Gastrocnemius medialis (tissue), 4 donors: ENCODE measurements at places on chromosomes 2 and 18. TPM values are rescaled to one million over a fixed set of nuclear protein-coding genes. Genes with fewer than 3 reads are reported as not detected.

Gene ASB18
- total RNA-seq, result not detected

Gene ABCG5
- total RNA-seq, result not detected

Gene PRKCE
- total RNA-seq, result 5.8 TPM

Gene CFC1
- total RNA-seq, result not detected

Gene CDCA7
- total RNA-seq, result not detected

Gene C2orf80
- not detected for total RNA-seq

Gene ALPG
- not detected for total RNA-seq

Gene VIT
- total RNA-seq, result 16.4 TPM

Gene ALK
- total RNA-seq, result not detected

DNA sequence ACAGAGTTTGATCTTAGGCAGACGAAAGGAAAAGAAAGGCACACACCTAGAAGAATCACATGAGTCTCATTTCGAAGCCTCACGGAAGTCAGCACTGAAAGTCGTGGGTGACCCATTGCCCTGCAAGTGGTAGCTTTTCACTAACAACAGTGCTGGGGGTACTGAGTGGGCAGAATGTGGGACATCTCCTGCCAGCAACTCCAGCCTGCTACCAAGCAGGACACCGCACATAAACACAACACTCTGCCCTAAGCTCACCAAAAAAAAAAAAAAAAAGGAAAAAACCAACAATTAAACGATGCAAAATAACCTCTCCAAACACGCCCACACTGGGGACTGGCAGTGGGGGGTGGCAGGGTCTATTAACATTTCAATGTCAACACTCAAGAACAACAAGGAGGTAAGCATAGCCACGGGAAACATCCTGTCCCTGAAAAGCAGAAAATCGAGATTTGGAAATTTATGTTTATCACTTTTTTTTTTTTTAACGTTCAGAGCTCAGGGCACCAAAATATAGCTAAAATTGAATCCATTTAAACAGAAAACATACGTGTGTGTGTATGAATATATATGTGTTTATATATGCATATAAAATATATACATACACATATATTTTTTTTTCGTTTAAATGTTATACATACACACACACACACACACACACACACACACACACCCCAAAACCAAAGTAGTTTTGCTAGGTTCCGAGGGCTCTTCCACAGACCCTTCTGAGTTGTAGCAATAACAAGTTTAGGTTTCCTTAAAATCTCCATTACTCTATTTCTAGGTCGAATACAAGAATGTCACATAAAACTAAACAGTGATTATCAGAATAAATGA lies 2.2 kb downstream of the INO80D start:
- DNase-seq, result no peak

DNA sequence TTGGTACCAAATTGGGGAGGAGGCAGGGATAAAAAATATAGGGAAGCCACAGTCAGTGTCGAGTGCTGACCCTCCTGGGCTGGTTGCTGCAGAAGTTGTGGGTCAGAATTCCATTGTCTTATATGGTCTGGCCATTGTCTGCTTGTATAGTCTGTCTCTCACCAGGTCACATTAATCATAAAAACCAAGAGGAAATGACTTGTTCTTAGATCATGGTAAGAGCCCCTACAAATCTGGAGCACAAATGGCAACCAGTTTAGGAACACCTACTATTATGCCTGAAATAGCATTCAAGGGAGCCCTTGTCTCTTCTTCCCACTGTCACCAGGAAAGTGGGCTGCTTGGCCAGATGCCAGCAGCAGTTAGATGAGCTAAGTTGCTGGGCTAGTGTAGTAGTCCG lies 119.7 kb upstream of the RMP24 start:
- no peak for DNase-seq

GRCh38 chr2:45229411-45229810 lies 220.2 kb upstream of the SIX2 start:
- no peak for DNase-seq

DNA sequence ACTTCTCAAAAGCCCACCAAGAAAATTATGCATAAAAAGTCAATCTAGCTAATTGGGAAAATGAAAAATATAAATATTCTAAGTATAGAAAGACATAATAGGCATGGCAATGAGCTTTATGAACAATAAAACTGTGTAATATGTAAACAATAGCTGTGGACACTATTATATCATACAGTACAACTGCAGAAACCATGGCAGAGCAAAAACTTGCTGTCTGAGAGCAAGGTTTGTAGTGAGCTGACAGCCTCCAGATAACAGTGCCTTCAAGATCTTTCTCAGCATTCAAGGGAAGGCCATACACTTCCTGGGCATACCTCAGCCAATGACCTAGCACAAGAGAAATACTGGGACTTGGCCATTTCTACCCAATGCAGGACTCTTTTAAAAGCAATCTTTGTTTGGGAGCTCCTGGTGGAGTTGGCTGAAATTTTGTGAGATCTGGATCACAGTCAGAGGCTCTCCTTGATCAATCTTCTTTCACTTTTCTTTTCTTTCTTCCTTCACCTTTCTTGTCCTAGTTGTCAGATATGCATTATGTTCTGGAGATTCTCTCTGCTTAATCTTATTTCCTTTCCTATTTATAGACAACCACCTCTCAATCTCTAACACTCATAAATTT lies 427.2 kb upstream of the UBE2E3 start:
- no peak for DNase-seq

DNA sequence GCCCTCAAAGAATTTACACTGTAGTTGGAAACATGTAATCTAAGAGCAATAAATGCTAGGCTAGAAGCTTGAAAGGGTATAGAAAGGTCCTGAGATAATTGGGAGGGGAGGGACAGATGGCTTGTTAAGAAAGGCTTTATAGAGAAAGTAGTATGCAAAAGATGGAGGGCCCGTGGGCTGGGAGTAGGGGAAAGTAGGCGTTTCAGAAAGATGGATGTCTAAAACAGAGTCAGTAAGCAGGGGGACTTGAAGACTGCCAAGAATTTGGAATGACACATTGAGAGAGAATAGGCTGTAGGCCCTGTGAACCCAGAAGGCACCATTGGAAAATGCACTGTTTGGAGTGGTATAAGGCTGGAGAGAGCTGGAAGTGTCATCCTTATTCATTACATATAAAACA lies 822 bp downstream of the PSMG2 start:
- no peak for DNase-seq

DNA sequence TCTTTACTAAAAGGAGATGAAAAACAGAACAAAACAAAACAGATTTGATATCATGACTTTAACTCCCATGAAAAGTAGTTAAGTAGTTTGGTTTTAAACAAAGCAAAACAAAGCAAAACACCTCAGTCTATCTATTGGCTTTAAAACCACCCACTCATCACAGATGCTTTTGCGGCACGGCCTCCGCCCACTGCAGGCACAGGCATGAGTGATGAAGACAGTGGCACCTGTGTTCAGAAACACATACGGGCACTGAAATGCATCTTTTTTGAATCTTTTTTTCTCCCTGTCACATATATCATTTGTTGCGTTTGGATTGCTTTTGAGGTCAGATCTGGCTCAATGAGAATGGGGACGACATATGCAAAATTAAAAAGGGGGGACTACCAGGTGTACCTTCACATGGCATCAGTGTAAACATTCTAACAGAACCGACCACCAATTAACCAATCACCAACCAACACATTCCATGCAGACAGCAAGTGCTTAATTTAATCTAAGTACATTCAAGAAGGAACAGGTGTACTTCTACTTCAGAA lies 147.4 kb upstream of the REV1 start:
- DNase-seq, result no peak

GRCh38 chr2:9010866-9011265 lies 7.4 kb upstream of the MBOAT2 start:
- DNase-seq, result no peak

GRCh38 chr2:160208655-160209515 lies 8.8 kb upstream of the ITGB6 start:
- DNase-seq, result no peak

DNA sequence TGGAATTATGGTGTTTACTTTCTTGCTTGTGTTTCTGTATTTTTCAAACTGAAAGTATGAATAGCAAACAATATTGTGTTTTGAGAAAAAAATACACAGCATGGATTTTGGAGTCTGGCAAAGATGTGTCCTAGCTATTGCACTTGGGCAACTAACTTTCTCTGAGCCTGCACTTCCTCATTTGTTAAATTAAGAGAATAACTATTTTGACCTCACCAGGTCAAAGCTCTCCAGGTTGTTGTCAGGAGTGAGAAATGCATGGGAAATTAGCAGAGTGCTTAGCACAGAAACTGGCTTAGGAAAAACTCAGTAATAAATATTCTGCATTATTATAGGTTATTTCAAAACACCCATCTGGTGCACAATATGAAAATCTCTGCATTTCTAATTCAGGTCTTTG lies 28.2 kb downstream of the LYPD1 start:
- no peak for DNase-seq

- no peak for DNase-seq
These were observed at the start of gene ASIC4 for GRCh38 chr2:219514196-219514761. Gene ASIC4 (plus strand): TSS chr2:219514482. CDS start chr2:219514725, 243 bp downstream.

DNA sequence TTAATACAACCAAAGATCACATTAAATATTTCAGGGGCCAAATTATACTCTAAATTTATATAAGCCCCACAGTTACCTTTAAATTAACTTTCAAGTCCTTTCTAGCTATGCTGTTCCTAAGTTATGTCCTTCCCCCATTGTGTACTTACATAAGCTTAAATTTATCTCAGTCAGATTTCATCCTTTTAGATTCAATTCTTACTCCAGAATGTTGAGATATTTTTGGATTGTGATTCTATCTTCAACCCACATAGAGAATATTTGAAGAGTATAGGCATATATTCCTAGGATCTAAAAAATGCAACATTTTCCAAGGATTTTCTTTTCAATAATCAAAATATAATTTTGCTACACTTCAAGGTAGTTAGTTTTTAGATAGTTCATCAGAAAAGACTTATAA lies 242.8 kb downstream of the KCNE4 start:
- DNase-seq, result no peak

- DNase-seq, result no peak
These were observed 16.2 kb upstream of the SCG2 start for GRCh38 chr2:223618172-223619035.

GRCh38 chr2:169839954-169840746 lies 12.9 kb downstream of the UBR3 start:
- no peak for DNase-seq

DNA sequence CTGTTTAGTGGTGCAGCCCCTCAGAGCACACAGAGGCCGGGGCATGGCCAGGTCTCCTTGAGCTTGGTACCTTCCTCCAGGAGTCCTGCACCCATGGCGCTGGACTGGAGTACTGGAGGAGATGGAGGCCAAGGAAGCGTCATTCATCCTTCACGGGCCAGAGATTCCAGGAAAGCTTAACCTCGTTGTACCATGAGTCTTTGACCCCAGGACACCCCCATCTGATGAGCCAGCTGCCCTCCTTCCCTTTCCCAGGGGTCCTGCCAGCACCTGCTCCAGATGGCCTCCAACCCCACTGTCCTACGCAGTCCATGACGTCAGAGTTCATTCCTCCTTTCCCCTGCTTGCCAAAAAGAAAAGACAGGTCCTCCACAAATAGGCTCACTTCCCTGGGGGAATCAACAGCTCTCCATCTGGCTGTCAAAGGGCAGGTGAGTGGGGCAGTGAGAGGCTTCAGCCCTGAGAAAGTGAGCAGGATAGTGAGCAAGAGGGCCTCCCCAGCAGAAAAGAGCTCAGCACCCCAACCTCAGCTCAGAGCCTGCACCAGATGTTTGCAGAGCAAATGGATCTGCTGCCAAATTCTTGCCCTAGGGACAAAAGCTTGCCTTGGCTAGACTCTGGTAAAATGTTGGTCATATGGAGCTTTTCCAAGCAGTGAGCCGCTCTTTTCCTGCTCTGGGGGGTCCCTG lies 4.5 kb upstream of the NPPC start:
- peak; percentile 66 for DNase-seq

- DNase-seq, result no peak
These were observed 123.0 kb upstream of the PKDCC start for GRCh38 chr2:41924709-41925408.

DNA sequence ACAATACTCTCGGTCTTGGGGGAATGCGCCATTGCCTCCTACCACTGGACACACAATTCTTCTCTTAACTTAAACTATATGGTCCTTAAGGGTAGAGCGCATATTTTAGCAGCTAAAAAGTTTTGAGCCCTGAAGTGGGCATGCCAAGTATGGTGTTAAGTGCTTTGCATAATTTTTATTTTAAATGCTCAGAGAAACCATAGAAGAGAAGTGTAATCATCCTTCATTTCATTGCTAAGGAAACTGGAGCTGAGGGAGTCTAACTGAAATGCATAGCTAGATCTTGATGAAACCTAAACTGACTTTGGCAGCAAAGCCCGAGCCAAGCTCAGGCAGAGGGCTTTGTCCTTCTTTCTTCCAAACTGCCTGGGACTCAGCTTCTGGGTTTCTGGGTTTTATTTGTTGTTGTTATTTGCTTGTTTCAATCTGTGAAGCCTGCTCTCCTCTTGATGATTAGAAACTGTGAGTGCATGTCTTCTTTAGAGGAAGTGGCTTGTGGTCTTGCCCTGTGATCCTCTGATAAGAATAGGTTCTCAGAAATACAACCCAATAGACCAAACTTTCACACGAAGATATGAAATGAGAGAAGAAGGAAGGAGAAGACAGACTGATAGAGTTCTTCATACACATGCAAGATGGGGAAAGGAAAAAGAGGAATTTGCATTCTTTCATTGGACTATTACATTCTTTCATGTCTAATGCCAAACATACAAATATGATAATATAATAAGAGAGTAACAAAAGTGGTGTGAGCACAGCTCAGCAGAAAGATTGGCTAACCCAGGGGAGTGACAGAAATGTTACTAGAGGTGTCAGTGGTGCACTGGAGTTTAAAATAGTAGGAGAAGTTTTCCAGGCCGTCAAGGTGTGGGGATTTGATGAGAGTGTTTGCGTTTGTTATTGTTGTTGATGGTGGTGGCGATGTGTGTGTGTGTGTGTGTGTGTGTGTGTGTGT lies 7.5 kb upstream of the RNF144A start:
- no peak for DNase-seq

DNA sequence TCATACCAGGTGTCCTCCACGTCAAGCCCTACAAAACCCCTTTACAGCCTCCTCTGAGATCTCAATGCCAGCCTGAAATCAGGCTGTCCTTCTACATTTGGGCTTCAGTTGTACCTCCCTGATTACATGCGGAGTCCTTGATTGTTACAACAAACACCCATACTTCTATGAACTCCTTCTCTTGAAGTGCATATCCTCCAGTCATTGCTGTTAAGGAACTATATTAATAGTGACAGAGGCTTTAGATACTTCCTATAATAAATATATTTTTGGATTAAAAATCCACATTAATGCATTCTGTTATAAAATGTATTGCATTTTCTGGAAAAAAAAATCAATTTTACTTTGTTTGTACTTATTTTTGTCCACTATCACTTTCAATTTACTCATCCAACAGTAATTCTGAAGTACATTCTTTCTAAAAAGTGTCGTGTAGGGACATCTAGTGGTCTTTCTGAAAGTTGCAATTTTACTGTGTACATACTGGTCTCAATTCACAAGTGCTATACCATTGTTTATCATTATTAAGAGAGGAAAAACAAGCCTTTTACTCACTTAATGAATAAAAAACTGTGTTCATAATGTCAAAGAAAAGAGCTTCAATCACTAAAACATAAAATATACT lies 316.4 kb downstream of the DSEL start:
- DNase-seq, result no peak

GRCh38 chr2:71464389-71464788 lies 11.0 kb downstream of the DYSF start:
- peak; percentile 10 for DNase-seq

GRCh38 chr2:3280683-3281520 lies 96.7 kb downstream of the EIPR1 start:
- DNase-seq, result no peak
